NCI-H2081 (cell line): ENCODE measurements at places on chromosomes 11 and 22.

DNA sequence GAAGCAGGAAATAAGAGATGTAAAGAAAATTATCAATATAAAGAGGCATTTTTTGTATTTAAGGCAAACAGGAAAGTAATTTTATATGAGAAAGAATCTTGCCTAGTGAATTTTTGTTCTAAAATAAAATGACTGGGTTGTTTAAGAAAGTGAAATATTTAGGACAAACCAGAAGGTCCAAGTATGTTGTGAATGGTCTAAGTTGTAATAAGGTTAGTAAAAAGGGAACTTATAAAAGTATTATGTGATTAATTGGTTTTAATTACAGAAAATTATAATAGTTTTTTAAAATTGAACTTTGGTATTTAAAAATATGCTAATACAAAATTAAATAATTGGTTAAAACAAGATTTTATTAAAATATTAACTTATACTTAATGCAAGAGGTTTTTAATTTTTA lies 26.6 kb upstream of the EI24 start:
- no peak for DNase-seq

DNA sequence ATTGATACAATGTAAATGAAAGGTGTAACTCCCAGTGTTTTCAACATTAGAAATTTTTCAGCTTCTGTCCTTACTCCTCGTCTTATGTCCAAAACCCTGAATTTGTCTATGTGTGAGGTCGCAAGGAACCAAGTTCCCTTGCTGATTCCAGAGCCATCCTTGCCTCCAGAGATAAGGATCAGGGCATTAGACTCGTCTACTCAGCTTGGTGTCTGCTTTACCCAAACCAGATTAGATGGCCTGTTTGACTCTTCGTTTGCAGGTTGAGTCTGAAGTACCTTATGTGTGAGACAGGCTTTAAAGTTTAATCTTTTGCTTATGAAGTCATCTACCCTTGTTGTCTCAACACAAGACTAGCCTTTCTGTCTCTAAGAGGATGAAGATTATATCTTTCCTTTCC lies 55.6 kb downstream of the SPECC1L start:
- no peak for DNase-seq

DNA sequence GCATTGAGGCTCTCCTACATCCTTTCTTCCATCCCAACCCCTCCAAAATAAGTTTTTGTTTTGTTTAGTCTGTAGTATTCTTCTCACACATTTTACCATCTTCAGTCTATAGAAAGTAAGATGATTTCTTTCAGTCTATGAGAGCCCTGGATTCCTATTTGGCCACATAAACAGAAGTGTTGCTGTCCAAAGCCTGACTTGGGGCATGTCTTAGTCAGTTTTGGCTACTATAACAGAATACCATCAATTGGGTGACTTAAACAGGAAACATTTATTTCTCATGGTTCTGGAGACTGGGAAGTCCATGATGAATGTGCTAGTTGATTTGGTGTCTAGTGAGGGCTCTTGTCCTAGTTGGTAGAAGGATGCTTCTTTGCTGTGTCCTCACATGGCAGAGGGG lies 146.8 kb upstream of the DDI1 start:
- DNase-seq: no peak

DNA sequence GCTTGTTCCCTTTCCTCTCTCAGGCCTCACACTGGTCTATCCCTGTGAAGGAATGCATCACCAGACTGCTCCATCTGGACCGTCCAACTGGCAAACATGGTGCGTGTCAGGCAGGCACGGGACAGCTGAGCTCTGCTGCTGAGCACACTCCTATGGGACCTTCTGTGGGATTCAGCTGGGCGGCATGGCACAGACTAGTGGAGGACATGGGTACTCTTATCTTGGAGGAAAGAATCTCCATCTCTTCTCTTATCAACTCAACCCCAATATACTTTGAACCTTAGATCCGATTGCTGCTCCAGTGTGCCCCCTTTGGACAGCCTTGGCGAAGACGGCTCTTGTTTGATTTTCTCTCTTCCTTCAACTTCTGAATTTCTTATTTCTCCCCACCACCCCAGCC lies 593.6 kb downstream of the ETS1 start:
- DNase-seq: no peak

DNA sequence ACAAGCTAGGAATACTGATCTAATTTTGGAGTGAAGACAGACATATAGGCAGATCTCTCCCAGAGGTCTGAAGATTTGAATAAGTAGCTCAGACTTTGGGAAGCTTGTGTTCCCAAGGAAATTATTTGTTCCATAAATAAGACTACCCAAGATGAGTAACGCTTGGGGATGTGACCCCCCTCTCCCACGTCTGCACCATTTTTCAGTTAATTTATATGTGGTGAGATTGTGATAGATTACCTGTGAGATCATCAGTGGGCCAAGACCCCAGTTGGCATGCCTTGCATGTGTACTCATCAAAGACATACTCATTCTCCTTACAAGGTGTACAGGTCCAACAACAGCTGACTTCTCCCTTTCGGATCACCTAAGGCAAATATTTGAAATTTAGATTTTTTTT lies 252.8 kb upstream of the CTSC start:
- DNase-seq: no peak

- DNase-seq: peak; percentile 6
These were observed 18.9 kb upstream of the C11orf96 start for GRCh38 chr11:43923406-43924111.

DNA sequence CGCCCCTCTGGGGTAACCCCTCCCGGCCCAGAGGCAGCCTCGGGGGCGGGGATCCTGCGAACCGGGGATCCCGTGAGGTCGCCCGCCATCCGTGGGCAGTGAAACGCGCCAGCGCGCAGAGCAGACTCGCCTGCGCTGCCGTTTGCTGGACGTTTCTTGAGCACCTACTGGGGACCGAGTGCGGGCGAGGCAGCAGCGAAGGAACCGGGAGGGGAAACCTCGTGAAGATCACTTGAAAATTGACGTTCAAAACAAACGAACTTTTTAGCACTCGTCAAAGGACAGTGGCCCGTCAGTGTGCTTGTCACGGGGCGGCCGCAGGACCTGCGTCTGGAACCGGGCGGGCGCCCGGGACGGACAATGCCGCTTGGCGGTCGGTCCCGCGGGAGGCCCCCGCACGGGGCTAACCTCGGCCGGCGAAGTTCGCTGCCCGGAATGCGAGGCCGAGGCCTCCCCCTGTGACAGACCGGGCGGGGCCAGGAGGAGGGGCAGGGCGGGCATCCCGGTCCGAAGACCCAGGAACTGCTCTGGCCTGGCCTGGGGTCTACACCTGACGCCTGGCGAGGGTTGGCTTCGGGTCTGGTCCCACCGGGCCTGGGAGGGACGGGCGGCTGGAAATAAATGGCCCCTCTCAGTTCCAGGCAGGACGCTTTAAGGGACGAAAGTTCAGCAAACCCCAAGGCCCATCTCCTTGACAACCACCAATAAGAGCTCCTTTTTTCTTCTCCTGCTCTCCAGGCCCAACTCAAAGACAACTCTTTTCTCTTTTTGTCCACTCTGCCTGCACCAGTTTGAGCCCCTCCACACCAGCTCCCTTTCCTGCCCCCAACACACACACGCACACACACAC lies 723 bp upstream of the SCUBE1 start:
- no peak for DNase-seq

DNA sequence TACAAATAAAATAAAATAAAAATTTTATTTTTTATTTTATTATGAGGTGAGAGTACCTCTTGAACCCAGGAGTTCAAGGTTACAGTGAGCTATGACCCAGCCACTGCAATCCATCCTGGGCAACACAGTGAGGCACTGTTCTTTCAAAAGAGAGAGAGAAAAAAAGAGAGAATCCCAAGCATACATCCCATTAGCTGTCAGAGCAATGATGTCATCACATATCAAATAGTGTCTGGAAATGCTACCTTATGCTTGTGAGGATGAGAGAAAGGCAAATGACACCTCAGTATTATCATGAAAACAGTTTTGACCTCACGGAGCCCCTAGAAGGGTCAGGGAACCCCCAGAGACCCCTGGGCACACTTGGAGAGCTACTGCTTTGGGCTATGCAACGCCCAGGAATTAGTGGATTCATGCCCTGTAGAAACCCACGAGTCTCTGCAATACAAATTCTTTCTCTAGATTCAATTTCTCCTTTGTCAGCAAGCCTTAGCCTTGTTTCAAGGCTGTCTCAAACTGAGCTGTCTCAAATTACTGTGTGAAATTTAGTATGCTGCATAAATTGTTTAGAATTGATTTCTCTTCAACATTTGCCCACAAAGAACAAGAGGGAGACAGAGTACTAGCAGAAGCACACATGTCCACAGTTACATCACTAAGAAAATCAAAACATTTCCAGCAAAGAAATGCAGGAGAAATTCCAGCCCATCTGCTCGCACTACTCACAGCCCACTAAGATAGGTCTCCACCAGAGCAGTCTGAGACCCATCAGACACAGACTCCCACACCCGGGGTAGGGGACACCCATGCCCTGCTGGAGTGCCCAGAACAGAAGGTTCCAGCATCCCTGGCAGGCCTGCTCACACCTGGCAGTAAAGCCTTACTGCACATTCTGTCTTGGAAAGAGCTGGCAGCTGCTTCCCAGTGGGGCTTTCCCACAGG lies 18.1 kb downstream of the DGCR2 start:
- DNase-seq: no peak

GRCh38 chr11:106848526-106848925 lies 169.8 kb downstream of the GUCY1A2 start:
- no peak for DNase-seq
